ENCODE measurements at places on chromosomes 12 and 14.

DNA sequence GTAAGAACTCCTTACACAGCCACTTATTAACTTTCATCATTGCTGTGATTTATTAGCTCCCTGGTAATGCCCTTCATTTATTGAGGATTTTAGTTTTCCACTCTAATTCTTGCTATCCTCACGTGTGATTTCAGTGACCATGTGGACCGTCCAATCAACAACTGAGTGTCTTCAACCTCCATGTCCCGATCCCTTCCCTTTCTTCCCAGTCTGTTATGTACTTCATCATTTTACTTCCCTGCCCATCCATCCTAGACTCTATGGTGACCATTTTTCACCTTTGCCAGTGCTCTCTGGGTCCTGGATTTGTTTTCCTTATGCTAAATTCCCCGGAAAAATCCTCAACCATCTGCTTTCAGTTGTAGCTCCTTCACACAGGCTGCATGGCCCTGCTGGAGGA is 111.0 kb downstream of the MSRB3 start:
- no peak for DNase-seq

DNA sequence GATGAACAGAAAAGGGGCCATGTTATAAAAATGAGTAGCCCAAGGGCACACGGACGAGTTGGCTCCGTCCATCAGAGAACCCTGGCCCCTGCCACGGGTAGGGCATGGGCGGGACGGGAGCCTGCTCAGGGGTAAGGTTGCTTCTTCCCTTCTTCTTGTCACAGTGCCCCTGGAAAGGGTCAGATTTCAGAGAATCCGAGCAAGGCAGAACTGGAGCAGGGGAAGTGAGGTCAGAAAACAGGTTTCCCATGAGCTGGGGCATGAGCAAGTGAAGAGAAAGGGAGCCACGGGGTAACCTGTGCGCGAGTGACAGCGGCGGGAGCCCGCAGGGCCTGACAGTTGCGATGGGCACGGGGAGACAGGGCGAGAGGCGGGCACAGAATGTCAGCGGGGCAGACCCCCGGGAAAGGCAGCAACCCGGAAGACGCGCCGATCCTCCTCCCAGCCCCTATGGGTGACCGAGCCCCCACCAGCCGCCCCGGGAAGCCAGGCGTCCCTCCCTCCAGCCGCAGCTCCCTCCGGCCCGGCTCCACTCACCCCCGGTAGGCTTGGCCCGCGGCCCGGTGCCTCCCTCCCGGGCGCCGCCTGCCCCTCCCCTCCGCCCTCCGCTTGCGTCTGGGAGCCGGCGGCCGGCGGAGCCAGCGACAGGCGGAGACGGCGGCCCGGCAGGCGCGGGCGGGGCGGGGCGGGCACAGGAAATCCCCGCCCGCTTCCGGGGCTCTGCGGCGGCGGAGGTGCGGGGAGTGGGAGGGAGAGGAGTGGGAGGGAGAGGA is at the start of gene ZNF641:
Gene ZNF641 (minus strand): TSS at position 671 of the 773 bp plus-strand sequence. CDS start 2,829 bp downstream, outside the sequence.
- DNase-seq = no peak

DNA sequence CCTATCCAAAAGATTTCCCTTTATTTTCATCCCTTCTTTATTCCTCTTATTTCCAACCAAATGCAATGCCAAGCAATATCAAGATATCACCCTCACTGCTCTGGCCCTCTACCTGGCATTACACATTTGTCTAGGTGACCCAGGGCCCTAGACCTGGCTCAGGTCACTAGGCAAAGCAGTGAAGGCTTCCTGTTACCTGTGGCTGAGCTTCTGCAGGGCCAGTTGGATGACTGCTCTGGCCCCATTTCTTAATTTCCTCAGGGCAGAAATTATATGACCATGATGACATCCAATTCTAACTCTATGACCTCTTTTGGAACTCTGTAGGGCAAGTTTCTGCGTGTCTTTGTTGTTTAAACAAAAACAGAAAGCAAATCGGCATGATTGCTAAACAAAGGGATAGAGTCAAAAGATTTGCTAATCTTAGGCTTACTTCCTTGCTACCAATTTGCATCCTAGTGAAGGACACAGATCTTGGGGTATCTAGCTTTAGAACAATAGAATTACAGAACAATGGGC is 7.4 kb upstream of the CCDC198 start:
- DNase-seq = no peak

DNA sequence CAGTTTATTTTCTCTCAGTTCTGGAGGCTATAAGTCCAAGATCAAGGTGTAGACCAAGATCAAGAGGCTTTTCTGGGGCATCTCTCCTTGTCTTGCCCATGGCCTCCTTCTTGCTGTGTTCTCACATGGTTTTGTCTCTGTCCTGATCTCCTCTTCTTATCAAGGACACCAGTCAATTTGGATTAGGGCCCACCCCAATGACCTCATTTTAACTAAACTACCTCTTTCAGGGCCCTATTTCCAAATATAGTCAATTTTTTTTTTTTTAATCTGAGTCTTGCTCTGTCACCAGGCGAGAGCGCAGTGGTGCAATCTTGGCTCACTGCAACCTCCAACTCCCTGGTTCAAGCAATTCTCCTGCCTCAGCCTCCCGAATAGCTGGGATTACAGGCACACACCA is 50.8 kb downstream of the TSHR start:
- no peak for DNase-seq

DNA sequence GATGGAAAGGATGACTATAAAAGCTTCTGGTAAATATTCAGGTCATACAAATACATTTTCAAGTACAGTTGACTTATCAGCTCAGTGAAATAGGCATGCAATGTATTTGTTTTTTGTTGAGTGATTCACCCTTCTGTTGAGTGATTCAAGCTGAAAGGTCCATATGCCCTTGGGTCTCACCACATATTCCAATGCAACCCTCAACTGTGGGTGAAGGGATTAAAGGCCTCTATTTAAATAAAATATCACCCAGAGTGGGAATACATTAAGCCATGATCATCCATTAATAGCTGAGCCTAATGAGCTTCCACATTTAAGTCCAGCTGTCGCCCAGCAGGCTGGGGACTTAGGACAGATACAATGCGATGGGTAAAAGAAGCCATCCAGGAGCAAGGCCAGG is 120.2 kb downstream of the CRACR2A start:
- no peak for DNase-seq

DNA sequence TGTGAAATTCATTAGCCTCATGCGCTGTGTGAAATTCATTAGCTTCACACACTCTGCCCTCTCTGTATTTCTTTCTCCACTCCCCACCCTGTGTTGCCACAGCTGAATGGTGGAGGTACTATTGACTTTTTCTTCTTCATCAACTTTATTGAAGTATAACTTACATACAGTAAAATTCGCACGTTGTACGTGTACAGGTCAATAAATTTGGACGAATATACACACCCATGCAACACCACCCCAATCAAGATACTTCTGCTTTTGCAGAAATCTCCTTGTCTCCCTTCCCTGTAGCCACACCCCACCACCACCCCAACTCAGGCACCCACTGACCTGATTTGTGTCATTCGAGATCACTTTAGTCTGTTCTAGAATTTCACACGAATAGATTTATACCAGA is 51.8 kb downstream of the FBXL14 start:
- no peak for DNase-seq

GRCh38 chr14:65832431-65833266 is 420.1 kb downstream of the FUT8 start:
- no peak for DNase-seq

DNA sequence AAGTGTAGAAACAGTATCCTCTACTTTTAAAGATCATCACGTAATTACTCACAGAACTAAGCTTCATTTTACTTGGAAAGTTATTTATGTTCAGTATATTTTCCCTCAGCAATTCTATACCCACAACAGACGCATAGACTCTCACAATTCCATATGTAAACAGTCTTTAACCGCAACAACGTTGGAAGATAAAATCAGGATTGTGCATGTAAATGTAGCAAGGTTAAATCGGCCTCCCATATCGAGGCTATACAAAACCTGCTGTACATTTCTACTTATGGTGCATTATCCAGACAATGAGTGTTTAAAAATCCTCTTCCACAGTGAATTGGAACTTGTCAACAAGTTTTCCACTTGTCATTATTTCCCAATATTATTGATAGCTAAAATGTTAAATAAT is 581.1 kb downstream of the SLC16A7 start:
- DNase-seq = no peak

DNA sequence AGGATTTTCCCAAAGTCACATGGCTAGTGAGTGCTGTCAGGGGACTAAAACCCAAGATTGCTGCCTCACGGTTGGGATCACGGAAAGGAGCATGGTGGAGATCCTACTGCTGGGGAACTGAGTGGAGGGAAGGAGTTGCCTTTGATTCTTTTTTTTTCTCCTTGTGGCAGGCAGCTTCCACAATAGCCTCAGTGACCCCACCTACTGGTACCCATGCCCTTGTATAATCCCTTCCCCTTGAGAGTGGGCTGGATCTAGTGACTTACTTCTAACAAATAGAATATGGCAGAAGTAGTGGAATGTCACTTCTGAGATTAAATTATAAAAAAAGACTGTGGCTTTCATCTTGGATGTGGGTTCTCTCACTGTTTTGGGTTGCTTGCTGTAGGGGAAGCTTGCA is 135.7 kb downstream of the DICER1 start:
- no peak for DNase-seq

GRCh38 chr14:66802962-66803361 is 295.0 kb downstream of the GPHN start:
- no peak for DNase-seq

DNA sequence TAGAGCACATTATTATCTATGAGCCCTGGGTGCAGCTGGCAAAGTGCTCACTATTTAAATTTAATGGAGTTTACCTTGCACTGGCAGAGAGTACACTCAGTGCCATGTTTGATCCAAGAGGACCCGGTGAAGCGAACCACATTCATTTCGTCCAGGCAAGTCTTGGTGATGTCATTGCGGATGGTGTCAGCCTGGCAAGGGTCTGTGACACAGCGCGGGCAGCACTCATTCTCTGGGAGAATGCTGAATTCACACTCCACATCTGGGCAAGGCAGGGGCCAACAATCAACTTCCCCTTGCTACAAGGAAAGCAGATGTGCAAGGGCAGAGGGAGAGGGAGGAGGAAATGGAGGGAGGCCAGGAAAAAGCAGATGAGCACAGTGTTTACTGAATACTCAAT is 356.2 kb downstream of the NELL2 start:
- no peak for DNase-seq

GRCh38 chr12:123389560-123390351 is 5.8 kb downstream of the KMT5A start:
- no peak for DNase-seq

GRCh38 chr14:55458800-55459515 is 18.5 kb upstream of the TBPL2 start:
- DNase-seq = no peak

DNA sequence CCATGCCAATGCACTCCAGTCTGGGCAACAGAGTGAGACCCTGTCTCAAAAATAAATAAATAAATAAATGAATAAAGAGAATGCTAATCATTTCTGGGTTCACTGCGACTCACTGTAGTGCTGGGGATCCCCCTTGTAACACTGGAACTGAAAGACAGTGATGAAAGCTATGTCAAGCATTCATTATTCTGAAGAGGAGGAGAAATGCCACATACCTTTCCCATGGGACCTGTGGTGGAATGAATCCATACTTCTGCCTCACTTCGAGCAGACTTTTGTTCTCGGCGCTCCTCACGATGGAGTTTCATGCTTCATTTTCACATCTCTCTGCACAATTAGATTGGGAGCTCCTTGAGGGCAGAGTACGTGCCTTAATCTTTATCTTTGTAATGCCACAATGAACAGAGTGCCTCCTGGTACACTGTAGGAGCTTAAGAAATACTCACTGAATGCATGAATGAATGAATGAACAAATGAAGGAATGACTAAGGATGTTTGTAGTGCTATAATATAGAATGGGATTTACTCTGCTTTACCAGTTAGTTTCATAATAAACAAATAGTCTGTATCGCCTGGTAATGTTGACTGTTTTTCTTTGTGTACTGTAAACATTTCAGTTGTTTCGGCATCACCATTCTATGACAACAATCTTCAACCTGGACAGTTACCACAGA is 45.8 kb downstream of the DRAM1 start:
- no peak for DNase-seq

DNA sequence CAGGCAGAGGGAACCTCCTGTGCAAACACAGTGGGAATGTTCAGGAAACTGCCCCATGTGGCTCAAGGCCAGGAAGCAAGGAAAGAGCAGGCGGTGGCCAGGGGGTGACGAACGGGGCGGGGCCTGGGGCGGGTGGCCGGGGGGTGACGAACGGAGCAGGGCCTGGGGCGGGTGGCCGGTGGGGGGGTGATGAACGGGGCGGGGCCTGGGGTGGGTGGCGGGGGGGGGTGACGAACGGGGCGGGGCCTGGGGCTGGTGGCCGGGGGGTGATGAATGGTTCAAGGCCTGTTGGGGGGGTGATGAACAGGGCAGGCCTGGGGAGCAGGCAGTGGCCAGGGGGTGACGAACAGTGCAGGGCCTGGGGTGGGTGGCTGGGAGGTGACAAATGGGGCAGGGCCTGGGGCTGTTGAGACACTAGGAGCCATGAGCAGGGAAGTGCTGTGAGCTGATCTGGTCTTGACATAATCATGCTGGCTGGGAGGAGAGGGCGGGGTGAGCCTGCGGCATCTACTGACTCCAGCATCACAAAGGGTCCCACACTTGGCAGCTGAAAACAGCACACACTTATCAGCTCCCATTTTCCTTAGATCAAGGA is 62.7 kb upstream of the FBRSL1 start:
- DNase-seq = no peak

DNA sequence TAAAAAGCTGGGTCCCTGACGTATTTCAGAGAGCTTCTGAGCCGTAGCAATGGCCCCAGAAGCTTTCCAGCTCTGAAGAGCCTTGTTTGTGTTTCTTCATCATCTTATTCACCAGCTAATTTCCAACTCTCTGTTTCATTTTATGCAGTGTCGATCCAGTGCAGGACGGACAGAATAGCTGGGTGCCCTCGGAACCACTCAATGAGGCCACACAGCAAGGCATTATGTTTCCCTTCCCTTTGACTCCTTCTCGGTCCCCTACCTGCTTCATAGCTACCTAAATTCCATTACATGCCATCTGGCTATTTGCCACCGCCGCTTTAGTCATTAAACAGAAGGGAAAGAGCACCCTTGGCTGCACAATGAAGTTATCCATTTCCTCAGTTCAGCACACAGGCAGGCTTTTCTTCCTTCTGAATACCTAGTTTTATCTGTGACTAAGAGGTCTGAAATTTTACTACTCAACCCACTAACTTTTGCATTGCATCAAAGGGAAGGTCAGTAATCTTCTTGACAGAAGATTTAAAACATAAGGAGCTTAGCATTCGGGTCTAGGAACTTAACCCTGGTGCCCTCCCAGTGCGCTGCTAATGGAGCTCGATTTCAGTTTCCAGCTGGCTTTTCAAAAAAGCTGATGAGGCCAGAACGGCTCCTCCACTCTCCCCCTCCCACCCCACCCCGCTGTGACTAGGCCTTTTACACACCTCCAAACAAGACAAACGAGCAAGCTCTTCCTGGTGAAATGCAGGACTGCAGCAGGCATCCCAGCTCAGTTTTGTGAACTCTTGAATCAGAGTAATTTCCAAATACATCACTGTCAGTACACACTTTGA is 176.8 kb downstream of the GXYLT1 start:
- no peak for DNase-seq

- peak; percentile 98 for DNase-seq
These were observed 16.3 kb downstream of the DYNC1H1 start for GRCh38 chr14:101980700-101981099.

Data from AG09309 (cell line).